ENCODE measurements at places on chromosomes 4 and X.

DNA sequence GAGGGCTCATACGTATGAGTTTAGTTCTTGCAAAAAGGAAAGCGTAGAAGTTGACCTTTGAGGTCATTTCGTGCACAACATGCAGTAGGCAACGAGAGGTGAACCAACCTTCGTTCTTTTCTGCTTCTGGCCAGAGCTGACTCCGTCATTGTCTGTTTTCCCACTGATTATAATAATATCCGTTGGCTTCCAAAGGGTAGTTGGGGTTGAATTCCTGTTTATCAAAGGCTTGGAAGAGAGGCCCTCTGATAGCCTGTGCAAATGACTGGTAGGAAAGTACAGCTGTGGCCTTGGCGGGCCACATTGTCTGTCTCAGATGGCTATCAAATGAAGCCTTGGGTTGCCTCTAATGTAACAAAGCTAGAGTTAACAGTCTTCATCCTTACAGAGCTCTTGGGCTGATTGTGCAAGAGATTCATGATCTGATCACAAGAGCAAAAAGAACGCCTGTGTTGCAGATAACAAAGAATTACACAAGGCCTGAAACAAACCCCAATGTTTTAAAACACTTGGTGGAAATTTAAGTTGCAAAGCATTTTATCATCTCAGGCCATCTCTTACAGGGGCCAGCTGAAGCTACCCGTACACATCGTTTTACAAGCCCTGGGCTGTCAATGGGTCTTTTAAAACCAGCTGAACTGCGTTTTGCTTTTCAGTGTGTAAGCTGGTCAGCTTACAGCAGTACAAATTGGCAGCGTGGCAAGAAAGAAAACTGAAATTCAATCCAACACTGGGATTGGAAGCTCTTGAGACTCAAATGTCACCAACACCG lies 46.1 kb upstream of the FAM9C start:
- DNase-seq: no peak

GRCh38 chr4:112284662-112285411 lies 867 bp downstream of the TIFA start:
- DNase-seq: no peak

DNA sequence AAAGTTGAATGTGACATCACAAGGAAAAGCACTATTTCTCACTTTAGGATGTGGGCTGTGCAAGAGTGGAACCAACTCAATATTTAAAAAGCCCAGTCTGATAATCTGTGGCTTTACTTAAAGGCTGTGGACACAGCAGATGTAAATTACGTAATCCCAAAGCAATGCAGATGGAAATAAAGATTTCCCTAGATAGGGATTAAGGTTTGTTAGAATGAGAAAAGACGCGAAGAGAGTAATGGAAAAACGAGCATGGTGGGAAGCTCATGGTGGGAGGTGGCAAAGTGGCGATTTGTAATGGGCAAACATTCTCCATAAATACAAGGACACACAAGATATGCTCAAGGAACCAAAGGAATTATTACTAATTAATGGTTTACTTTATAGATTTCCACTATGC lies 985.5 kb downstream of the FSTL5 start:
- DNase-seq: no peak

DNA sequence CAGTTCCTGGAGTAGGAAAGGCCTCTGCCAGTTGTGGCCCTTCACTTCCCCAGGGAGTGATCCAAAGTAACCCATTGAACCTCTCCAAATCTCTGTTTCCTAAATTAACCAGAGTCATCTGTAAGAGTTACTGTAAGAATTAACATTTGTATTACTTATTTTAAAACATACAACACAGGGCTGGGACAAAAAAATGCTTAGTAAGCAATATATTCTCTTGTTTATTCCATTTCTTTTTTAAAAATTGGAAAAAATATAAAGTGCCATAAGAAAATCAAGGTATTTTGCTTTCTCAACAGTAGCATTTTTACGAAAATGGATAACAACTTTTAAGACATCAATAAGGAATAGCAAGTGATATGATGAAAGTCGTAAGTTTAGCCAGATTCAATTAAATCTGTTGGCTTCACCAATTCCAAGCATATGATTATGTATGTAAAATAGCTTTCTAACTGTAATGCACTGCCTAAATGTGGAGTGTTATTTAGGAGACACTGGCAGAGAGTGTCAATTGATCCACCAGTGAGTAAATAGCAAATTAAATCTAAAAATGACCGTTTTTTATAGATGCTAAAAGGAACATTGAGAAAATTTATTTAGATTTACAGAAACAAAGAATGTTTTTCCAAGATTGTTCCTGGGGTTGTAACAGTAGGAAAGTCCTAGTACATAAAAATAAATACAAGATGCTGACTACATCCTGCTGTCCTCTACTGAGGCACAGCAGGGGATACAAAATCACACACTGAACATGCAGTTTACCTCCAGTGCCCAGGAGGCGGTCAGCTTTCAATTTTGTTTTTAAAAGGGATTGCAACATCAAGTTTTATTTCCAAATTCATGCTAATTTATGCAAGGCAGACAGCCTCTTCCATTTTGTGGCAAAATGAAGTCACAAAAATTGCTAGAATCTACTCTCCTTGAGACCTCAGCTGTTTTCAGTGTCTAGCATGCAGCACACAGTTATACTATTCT lies 53.7 kb downstream of the GPM6A start:
- DNase-seq: no peak

DNA sequence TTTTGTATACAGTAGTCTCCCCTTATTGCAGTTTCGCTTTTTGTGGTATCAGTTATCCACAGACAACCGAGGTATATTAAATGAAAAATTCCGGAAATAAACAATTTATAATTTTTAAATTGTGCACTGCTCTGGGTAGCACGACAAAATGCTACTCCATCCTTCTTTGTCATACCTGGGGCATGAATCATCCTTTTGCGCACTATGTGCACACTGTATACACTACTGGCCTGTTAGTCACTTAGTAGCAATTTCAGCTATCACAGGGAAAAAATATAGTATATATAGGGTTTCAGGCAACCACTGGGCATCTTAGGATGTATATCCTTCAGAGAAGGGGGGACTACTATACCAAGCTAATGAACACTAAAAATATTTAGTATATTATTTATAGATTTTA lies 198.8 kb upstream of the FAT4 start:
- no peak for DNase-seq

DNA sequence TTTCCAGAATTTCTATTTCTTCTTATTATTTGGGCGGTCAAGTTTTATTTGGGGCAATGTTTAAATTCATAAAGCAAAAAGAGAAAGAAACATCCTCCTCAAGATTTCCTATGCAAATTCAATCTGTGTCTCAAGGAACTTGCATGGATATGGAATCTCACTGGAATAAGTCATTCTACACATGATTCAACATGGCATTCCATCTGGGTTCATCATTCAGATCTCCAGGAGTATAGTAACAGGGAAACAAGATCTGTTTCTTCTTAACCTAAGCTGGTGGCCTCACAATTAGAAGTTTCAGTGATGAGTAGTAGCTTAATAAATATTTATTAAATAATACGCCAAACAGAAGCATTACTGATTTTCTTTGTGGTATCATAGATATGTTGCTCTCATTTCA lies 19.8 kb downstream of the KLHL34 start:
- no peak for DNase-seq

DNA sequence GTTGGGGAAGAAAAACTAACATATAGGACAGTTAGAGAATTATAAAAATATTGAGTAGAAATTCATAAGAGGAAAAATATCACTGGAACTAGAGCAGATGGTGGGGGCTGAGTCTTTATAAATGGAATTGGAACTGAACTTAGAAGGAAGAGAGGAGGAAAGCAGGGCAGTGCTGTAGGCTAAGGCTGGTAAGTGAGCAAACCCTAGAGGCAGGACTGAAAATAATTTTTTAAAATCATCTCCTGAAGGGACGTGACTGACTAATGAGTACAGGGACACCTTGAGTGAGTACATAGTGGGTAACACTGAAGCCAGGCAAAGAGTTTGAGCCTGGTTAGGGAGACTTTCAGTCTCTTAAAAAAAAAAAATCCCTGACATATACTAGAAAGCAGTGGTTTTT lies 63.3 kb downstream of the GALNT7 start:
- DNase-seq: no peak

- DNase-seq: no peak
Observed at GRCh38 chr4:187491959-187492358, 503.6 kb upstream of the ZFP42 start.

All from stimulated activated CD8-positive, alpha-beta memory T cell treated with anti-CD3 and anti-CD28 coated beads, Interleukin-2, amount 100 ng/mL, for 1 hour (primary cell).